NCI-H1417 treated with DMSO at 0.1 percent for 48 hours (cell line): ENCODE measurements at places on chromosomes 3 and 15.

DNA sequence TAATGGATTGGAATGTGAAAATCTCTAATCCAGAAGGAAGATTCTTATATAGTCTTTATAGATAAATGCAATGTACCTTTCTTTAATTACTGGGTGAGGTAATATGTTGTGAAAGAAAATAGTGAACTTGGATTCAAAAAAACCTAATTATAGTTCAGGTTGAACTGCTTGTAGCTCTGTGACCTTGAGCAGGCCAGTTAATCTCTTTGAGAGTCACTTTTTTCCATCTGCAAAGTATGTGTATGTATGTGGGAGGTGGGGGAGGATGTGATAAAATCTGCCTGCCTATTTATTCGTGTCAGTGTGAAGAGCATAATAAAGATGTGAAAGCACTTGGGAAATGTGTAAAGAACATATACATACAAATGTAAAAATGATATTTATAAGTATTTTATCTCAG is 34.4 kb downstream of the GLCE start:
- no peak for DNase-seq

DNA sequence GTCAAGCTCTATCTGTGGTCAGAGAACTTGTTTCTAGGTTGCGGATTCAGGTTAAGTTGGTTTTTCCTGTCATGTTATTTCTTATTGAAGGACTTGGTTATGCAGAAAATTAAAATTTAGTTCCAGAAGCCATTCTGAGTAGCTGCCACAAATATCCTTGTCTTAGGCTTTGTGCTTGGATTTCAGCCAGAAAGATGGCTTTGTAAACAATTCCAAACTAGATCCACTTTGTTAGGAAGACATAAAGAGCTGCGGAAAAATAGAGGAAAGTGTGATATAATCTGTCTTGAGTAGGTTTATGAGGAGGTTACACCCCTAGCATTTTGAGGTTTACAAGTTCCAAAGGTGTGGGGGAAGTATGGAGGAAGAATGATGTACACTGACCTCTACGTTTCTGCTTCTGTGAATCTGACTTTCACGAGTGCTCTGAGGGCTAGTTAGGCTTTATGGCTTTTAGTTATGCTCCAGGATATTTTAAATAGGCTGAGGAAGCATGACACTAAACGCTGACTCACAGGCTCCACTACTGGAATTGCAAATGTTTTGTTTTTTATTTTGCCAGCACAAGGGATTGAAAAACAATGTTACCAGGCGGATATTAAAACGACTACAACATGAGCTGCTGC is 46.3 kb upstream of the UTS2B start:
- DNase-seq: no peak

- DNase-seq: no peak
Measured at GRCh38 chr15:62887113-62887570, 155.4 kb upstream of the TPM1 start.

- DNase-seq: no peak
Measured at GRCh38 chr3:134392336-134392983, 18.2 kb upstream of the AMOTL2 start.

DNA sequence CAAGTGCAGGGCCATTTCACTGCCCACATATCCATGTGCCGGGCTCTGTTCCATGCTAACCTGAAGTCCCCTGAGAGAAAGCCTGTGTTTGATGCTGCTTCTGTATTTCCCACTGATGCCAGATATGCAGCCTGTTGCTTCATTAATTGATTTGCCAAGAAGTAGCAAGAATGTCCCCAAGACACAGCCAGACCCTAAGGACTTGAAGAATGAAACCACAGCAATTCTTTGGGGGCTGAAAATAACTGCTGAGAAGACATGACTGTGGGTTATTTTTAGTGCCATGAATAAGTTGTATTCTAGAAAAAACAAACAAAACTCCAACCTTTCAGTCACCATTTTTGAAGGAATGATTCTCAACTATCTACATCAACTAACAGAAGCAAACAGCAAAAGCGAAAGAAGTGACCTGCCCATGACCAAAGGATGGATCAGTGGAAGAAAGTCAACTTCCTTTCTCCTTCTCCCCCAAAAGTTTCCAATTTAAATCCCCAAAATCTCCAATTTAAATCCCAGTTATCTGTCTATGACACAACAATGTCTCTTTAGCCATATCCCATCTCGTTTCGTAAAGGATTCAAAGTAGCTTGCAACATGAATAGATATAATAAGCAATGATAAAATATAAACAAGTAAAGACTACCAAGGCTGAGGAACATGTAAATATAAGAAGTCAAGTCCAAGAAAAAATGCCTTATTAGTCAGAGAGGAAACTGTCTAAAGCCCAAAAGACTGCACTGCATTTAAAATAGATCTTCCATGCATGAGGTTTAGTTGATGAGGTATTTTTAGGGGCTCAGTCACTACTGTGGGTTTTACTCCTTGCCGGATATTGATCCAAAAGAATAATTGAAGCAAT is 226.8 kb downstream of the DTWD1 start:
- DNase-seq: no peak

- no peak for DNase-seq
Measured at GRCh38 chr3:189909573-189909972, 211.1 kb downstream of the P3H2 start.

GRCh38 chr15:80494756-80495155 is 90.6 kb downstream of the ARNT2 start:
- DNase-seq: no peak

- DNase-seq: no peak
Measured at GRCh38 chr3:31277582-31277981, 255.1 kb upstream of the STT3B start.

- no peak for DNase-seq
Measured at GRCh38 chr15:101113114-101114005, 138.5 kb downstream of the CHSY1 start.

DNA sequence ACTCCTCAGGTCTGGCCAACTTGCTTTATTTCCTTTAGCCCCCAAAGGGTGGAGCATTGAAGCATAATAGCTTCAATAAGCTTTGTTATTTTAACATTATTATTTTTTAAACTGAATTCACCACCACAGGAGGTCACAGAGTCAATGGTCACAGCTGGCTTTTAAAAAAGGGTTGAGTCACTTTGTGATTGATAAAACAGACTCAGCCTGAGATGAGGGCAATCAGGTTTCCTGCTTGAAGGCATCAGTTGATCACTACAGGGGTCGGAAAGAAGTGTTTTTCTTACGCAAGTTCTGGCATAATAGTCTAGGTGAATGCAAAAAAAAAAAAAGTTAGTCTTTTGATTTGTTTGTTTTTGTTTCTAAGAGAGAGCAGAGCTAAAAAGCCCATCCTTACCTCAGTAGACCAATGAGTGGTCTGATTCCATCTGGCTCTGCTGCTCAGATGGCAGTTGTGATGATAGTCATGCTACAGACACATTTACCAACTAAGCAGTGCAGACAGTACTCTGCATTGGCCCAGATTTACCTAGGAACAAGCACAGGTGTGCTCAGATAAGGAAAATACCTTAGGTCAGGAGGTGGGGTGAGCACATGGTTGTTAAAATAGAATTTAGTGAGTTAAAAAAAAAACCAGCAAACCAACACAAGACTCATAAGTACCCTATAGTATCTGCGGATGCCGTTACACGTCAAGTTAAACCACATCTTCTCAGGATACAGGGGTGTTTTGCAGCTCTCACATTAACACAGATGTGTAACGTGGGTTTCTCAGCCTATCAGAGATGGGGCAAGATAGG is 22.6 kb downstream of the ZNF80 start:
- no peak for DNase-seq

GRCh38 chr15:80536716-80537115 is 132.5 kb downstream of the ARNT2 start:
- no peak for DNase-seq

DNA sequence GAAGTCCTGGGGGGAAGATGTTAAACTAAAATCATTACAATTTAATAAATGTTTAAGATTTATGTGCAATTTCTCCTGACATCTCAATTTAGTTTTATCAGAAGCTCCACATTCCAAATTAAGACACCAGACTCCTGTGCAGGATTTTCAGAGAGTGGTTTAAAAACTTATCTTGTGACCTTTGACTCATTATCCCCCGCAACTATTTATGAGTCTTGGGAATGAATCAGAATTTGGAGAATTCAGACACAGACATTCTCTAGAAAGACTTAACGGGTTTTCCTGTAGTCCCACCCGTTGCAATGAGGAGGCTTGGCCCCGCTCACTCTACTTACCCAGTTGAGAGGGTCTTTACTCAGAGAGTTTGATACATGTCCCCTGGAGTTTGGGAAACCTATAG is 7.1 kb downstream of the OR5K2 start:
- no peak for DNase-seq

DNA sequence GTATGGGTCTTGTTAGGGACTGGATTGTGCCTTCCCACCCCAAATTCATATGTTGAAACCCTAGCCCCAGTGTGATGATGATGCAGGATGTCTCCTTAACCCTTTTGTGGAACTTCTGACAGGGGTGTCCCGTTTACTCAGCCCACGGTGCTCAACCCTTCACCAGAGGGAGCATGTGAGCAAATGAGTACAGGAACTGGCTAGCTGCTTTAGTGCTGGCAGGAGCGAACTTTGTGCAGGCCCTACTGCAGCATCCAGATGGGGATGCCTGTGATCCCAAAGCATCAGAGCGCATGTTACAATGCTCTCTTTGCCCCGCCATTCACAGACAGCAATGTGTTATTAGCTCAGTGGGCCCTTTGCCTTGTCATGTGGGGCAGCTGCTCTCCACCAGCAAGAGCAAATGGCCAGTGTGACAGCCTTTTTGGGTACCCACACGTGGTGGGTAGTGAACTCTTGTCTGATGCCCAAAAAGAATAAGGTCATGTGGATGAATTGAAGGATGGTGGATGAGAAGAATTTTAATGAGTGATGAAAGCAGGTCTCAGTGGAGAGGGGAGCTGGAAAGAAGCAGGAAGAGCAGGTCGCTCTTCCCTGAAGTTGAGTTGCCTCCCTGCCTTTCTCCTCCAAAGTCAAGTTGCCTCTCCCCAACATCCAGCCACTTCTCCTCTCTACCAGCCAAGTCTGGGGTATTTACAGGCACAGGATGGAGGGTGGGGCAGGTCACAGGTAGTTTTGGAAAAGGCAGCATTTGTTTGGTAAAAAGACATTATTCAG is 63.3 kb upstream of the STRIT1 start:
- no peak for DNase-seq

DNA sequence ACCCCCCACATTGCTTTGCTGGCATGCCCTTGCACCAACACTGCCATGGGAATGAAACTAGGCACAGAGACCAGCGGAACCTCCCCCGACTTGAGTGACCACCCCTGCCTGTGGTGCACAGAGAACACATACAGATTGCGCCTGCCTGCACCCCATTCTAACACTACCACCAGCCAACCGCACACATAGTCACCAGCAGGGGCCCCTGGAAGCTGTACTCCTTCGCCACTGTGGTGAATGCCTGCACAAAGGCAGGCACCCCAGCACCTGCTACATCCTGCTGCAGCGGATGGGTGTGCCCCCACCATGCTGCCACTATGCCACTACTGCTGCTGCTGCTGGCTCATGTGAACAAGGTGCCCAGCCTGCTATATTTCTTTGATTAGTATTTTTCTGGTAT is 27.4 kb upstream of the DNAAF4 start:
- DNase-seq: no peak

- DNase-seq: no peak
Measured at GRCh38 chr15:63599401-63600000, 2.3 kb downstream of the FBXL22 start.

- DNase-seq: no peak
Measured at GRCh38 chr15:66502491-66502890, 2.2 kb downstream of the RPL4 start.

- DNase-seq: no peak
Measured at GRCh38 chr3:49476563-49476962, 6.5 kb downstream of the DAG1 start.

DNA sequence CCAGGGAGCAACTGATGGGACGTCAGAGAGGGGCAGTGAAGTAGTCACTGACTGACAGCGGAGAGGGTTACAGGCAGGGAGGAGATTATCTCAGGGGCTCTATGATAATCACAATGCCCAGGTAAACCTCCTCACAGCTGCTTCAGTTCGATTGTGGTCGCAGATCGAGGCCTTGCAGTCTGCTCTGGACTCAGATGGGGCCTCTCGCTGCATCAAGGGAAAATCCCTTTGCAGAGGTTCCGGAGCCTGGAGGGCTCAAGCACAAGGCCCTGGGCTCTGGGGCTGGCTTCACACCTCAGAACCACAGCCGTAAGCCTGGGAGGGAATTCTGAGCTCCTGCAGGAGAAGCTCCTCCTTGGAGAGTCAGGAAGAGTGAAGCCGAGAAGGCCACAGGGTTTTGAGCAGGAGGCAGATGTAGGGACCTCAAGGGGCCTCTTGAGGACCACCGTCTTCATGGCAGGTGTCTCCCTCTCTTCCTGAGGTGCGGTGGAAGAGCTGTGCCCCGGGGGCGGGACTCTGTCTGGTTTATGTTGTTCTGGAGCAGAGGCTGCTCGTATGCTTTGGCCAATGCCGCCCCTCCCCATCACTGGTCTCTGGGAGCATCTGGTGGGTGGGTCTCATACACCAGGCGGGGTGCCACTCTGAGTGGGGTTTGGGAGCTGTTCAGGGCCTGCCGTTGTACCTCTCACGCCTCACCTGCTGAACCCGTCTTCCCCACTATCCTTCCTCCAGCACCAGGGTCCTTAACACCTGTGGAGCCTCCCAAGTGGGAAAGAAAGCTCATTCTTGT is 19.5 kb upstream of the SNRPA1 start:
- DNase-seq: no peak

- DNase-seq: no peak
Measured at GRCh38 chr3:150255413-150255812, 152.7 kb upstream of the TSC22D2 start.

GRCh38 chr3:97971679-97972567 is at the start of gene RIOX2:
RIOX2 (minus strand) TSS chr3:97972431; CDS start chr3:97967593, 4,838 bp downstream.
- DNase-seq: no peak

DNA sequence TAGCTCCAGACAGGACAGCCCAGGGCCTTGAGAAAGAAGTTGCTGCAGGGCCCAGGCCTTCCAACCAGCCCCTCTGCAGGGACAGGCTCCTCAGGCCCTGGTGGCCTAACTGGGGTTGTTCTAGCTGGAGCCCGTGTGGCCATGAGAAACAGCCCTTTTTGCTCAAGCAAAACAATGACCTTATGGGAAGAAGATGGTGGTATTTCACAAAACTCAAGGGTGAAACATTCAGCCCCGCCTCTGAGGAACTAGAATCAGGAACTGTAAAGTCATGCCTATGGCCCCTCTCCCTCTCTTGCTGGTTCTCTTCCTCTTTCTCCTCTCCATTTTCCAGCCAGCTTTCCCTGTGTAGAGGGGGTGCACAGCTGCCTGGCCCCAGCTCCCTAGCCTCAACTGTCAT is 273.3 kb downstream of the RPLP1 start:
- no peak for DNase-seq

DNA sequence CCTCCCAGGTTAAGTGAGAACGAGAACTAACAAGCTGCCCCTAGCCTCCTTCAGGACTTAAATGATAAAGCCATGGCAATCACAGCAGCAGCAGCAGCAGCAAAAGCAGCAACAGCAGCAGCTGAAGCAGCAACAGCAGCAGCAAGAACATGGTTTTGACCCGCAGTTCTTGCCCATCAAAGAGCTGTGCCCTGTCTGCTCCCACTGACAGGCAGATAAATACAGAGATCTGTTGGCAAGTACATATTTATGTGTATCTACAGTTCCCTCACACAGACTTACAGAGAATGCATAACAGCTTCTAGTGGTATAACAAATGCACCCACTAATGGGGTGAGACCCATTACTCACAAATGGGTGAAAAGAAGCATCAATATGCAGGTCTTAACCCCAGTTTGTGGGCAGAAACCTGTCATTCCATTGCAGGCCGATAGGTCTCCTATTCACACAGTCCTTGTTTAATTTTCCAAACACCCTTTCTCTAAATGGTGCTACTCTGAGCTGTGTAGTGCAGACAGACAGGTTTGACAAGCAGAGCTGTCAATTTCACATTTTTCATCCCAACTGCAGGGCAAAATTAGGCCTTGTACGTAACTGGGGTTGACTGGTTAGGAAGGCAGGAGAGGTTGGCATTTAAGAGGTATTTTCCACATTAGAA is 316.3 kb downstream of the TIGIT start:
- DNase-seq: no peak
